ENCODE measurements at places on chromosomes 4 and X. TPM values are rescaled to one million over a fixed set of nuclear protein-coding genes. Genes with fewer than 3 reads are reported as not detected.

Gene GYPE
- polyA plus RNA-seq = 8.1 TPM

Gene BEND4
- 8.3 TPM for polyA plus RNA-seq

Gene IL2RG
- polyA plus RNA-seq = 818 TPM

Gene TRIM75
- polyA plus RNA-seq = not detected

Gene GAGE13
- polyA plus RNA-seq = not detected

Gene FAM114A1
- not detected for polyA plus RNA-seq

DNA sequence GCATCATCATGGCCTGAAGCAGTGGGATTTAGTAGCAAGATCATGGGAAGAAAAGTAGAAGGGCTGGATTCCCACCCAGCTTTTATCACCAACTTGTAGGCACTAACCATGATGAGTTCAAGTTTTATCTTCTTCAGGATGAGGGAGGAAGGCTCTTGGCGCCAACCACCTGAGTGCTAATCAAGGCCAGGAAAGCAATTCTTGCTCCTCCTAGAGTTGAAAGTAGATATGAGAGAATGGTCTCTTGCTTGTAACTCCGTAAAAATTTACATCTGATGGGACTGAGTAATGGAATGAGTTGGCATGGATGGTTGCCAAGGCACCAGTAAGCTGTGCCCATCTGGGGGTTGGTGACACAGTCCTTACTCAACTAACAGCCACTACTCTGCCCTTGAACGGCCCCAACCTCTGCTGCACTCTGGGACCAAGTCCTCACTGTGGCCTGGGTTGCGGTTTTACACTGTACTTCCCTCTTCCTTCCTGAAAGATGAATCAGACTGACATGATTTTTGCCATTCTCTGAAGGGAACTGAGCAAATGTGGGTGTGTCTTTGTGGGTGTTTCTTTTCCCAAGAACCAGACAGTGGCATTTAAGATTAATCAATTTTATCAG lies 39.4 kb upstream of the NDP start:
- no peaks in the 10 kb centered on the region for H3K27me3 ChIP-seq
- no peaks in the 10 kb centered on the region for H3K36me3 ChIP-seq
- no peak overlapping the region for H3K4me3 ChIP-seq

GRCh38 chr4:174485025-174485424 lies 37.3 kb downstream of the HPGD start:
- no peak overlapping the region for H3K27ac ChIP-seq
- no peak for DNase-seq

DNA sequence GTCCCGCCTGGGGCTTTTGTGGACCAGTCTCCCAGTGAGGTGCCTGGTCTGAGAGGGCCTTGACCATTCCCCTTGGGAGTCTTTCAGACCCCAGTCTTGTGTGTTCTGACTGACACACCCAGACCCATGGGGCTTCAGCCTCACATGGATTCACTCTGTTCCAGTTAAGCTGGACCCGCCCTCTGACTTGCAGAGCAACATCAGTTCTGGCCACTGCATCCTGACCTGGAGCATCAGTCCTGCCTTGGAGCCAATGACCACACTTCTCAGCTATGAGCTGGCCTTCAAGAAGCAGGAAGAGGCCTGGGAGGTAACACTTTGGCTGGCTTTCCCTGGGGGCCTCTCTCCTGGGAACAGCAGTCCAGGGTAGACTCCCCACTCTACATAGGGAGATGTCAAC lies 6.8 kb downstream of the IL9R start:
- no peak for DNase-seq
- no peaks in the 10 kb centered on the region for H3K36me3 ChIP-seq
- no peaks in the 10 kb centered on the region for H3K27me3 ChIP-seq
- H3K4me3 ChIP-seq = no peak overlapping the region
- peaks cover 37% of the 10 kb centered on the region for H3K4me1 ChIP-seq

- H3K27me3 ChIP-seq = no peaks in the 10 kb centered on the region
- H3K4me3 ChIP-seq = no peak overlapping the region
- no peaks in the 10 kb centered on the region for H3K36me3 ChIP-seq
- H3K4me1 ChIP-seq = no peaks in the 10 kb centered on the region
Measured at GRCh38 chr4:162461952-162462351, 298.2 kb upstream of the FSTL5 start.

DNA sequence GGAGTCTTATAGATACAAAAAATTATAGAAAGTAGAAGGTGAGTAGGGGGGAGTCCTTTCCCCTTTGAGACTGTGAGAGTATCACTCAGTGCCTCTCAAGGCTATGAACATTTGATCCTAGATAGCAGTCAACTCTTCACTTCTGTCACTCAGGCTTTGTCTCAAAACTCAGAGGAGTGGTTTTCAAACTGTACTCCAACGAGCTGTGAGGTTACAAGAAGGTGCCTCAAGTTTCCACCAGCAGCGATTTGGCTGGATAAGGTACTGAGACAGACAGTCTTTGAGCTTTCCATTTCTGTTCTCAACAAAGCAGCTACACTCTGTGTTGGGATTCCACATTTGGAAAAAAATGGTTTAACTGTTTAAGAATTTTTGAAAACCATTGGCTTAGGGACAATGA lies 48.0 kb upstream of the NDST3 start:
- no peaks in the 10 kb centered on the region for H3K36me3 ChIP-seq
- H3K27ac ChIP-seq = no peak overlapping the region
- no peaks in the 10 kb centered on the region for H3K4me1 ChIP-seq
- no peak for DNase-seq
- no peaks in the 10 kb centered on the region for H3K27me3 ChIP-seq

DNA sequence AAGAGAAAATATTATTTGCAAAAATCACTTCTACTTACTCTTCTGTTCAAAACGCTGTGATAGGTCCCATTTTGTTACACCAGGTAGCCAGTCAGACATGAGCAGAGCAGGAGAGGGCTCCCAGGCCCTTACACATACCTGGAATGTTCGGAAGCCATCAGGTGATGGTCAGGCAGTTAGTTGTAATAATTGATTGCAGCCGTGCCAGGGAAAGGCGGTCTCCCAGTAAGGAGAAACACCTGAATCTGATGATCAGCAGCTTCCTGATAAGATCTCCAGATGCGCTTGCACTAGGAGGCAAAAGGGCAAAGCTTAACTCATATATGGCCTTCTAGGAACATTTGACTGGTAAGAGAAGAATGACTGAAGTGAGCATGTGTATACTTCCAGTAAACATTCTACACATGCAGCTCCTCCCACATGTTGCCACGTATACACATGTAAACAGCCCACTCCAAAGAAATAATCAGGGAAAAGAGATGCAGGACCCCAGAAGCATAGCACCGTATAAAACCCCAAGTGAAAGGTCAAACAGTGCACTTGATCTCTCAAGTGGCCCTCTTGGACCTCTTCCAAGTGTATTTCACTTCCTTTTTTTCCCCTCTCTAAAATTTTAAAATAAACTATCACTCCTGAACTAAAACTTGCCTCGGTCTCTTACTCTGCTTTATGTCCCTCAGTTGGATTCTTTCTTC lies 1338.0 kb downstream of the FSTL5 start:
- no peaks in the 10 kb centered on the region for H3K27me3 ChIP-seq
- no peak for DNase-seq
- H3K4me1 ChIP-seq = no peaks in the 10 kb centered on the region
- no peaks in the 10 kb centered on the region for H3K36me3 ChIP-seq
- no peak overlapping the region for H3K4me3 ChIP-seq

- H3K4me3 ChIP-seq = no peak overlapping the region
- H3K36me3 ChIP-seq = no peaks in the 10 kb centered on the region
- no peak overlapping the region for H3K27ac ChIP-seq
- DNase-seq = no peak
Measured at GRCh38 chr4:166527500-166527899, 654.5 kb downstream of the TLL1 start.

DNA sequence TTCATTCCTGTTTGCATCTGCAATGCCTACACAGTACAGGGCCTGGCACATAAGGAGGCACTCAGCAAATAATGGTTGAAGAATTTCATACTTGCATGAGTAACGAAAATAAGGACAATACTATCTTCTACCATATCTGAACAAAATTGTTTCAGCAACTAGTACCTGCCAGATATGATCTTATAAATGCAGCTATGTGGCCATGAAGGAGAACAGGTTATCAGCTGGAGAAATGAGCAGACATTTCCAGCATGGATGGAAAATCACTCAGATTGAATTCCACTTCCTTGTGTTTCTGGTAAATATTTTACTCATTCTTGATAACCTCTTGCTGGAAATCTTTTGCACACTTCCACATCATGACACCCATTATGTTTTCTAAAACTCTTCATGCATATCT lies 204.0 kb downstream of the ADAMTS3 start:
- no peak for DNase-seq
- no peaks in the 10 kb centered on the region for H3K4me1 ChIP-seq
- H3K36me3 ChIP-seq = no peaks in the 10 kb centered on the region
- no peak overlapping the region for H3K4me3 ChIP-seq
- H3K27me3 ChIP-seq = no peaks in the 10 kb centered on the region
- H3K27ac ChIP-seq = no peak overlapping the region

DNA sequence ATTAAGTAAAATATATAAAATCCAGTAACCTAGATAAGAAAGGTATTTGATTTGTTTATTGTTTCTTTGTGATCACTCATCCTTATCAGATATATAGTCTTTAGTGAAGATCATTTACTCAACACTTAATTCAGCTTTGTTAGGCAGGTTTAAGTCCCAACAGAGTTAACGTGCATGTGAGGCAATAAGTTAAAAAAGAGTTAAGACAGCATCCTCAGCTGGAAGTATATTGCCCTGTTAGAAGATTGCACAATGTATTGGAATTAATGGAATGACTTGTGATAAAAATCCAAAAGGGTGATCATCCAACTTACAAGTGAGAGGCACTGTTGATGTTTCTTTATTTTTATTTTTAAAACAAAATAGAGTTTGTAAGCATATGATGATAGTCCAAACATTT lies 1162.1 kb downstream of the RAPGEF2 start:
- no peak for DNase-seq
- H3K4me3 ChIP-seq = no peak overlapping the region
- H3K27ac ChIP-seq = no peak overlapping the region
- no peaks in the 10 kb centered on the region for H3K27me3 ChIP-seq
